ENCODE measurements at places on chromosomes 12 and 14.

GRCh38 chr12:13101821-13102375 lies 1.6 kb downstream of the GSG1 start:
- no peak for DNase-seq

GRCh38 chr14:103683139-103683538 lies 32.1 kb downstream of the XRCC3 start:
- no peak for DNase-seq

DNA sequence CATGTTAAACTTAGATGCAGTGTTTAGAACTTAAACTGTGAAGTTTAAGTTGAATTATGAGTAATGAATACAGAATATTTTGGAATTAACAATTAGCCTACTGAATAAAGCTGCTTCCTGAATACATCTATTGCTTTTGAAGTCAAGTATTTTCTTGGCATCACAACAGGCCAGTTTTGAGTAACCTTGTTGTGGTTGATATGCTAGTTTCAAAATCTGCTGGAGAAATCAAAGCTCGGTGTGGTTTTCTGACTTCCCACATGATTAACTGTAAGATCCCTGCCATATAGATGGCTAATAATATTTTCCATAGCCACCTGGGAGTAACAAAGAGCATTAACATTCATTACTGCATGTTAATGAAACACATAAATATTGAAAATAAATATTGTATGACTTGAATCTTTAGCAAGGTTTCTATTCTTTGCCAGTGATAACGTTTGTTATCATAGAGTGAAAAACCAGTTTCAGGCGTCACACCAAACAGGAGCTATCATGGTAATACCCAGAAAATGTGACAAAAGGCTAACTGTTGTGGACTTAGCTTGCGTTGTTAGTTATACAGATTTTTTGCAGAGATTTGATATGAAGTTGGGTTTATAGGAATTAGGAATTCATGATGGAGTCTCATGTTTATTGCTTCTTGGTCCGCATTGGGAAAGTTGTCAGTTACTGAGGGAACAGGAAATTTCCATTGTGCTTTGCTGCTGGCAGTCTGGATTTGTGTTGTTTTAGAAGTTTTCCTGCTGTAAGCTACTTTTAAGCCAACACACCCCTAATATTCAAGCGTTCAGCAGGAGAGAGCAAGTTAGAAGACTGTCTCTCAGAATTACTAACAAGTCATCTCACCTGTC lies 32.1 kb downstream of the PPFIBP1 start:
- DNase-seq, result no peak

GRCh38 chr12:19695244-19696098 lies 256.2 kb downstream of the AEBP2 start:
- no peak for DNase-seq

DNA sequence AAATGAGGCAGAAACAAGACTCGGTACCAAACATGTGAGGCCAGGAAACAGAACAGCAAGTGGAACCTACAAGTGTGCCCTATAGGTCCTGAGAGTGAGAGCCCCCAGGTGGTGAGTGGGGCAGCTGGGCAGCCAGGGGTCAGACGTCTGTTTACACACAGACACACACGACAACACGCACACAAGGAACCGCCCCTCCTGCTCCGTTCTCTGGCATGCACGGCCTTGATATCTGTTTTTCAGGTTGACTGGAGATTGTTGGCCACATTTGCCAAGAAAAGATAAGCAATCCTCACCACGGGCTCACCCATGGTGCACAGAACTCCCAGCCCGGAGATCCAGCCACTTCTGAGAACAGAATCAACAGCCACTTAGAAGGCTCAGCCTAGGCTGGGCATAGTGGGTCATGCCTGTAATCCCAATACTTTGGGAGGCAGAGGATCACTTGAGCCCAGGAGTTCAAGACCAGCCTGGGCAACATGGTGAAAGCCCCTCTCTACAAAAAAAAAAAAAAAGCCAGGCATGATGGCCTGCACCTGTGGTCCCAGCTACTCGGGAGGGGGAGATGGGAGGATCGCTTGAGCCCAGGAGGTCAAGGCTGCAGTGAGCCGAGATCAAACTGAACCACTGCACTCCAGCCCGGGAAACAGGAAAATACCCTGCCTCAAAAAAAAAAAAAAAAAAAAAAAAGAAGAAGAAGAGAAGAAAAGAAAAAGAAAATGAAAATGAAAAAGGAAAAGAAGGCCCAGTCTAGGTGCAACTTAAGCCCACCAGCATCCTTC lies 19.4 kb upstream of the EIF5 start:
- DNase-seq, result no peak

DNA sequence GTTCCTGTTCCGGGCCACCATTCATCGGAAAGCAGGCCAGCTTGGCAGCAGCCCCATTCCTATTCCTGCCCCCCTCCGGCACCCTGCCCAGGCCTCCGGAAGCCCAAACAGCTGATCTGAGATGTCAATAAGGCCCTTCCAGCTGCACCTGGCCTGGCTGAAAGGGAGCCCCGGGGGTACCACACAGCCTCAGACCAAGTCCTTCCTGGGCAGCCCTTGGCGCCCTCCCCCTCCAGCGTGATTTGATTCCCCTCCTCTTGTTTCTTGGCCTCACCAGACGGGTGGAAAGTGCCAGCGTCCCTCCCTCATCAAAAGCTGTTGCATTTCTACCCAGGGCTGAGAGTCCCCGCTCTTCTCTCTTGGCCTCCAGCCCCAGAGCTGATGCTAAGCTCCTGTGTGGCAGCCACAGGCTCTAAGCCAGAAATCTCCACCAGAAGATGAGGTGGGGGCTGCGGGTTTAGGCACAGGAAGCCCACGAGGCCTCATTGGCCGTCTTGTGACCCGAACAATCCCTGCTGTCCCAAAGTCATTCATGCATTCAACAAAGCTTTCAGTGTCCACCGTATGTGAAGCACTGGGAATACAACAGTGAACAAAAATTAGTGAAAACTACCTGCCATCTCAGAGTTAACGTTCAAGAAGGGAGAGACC lies 215.4 kb downstream of the SLC41A2 start:
- DNase-seq, result no peak

DNA sequence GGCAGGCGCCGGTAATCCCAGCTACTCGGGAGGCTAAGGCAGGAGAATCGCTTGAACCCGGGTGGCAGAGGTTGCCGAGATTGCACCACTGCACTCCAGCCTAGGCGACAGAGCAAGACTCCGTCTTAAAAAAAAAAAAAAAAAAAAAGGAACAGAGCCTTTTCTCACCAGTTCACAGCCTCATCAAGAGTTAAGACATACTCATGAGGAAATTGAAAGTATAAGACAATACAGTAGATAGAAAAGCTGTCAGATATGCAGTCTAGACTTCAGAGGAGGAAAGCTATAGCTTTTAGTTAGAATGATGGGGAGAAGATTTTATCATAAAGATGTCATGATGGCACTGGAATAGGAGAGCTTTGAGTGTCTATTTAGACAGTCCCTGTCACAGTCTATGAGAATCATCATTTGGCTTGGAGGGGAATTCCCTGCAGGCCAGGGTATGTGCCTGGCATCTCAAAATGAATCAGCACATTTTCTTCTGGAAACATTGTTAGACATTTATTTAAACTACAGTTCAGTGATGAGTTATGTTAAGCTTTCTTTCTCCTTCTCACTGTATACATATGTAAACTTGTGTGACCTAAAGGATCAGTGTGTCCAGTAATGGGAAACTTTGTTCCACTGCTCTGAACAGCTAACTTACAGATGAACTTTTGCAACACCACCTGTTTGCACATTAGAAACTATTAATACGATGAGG lies 2.9 kb upstream of the RAB35 start:
- no peak for DNase-seq

DNA sequence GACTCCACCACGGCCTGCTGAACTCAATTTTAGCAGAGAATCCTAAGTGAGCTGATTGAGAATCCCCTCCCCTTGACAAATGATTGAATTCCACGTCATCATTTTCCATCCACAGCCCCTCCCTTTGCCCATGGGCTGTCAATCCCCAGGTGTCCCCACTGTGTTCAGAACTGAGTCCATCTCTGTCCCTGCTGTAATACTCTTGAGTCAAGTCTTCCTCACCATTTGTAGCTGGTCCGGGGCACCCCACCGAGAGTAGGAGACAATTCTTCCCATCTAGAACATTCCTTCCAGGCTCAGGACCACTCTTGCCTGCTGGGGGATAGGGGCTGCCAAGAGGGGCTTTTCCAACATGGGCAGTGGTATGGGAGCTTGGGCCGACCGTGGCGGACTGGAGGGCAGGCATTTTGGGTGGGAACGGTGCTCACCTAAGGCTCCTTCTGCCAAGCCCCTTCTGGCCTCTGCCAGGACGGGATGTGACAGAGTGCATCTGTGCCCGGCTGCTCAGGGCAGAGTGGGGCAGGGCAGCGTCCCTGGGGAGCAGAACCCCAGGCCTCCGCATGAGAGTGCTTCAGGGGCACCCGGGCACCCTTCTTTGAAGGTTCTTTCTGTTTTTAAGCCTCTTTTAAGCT lies 218.1 kb upstream of the RTL1 start:
- DNase-seq, result no peak

- DNase-seq, result no peak
These were observed 119.6 kb upstream of the EEA1 start for GRCh38 chr12:93048656-93049055.

DNA sequence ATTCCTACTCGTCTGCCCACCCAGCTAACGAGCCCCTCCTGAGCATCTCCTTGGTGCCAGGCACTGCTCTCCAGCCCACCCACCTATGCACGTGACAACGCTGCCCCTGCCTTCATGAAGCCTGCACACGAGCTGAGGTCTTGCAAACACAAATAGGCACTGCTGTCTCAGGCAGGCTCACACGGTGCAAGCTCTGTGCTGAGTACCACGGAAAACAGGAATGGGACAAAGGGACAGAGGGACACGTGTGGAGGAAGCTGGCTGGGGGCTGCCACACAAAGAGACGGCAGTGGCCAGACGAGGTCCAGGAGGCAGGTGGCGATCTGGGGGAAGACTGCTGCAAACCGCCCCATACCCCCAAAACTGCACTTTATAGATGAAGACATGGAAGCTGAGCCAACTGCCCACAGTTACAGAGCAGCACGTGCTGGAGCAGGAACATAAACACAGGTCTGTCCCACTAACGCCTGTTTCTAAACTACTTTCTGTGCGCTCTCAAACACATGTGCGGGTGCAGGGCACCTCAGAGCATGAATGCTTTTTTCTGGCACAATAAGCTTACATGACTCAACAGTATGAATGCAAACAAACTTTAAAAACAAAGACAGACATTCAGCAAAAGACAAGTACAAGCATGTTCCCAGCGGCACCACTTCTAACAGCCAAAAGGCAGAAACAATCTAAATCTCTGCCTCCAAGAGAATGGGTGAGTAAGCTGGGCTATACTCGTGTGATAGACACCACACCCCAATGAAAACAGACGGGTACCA lies 64.5 kb downstream of the AMN start:
- no peak for DNase-seq

GRCh38 chr14:85417396-85417795 lies 112.5 kb upstream of the FLRT2 start:
- no peak for DNase-seq

- DNase-seq, result no peak
These were observed 68.4 kb upstream of the KITLG start for GRCh38 chr12:88648625-88649024.

GRCh38 chr14:50533241-50533705 lies 904 bp upstream of the MAP4K5 start:
- DNase-seq, result no peak

- no peak for DNase-seq
These were observed 2.1 kb upstream of the RABGGTA start for GRCh38 chr14:24273422-24273998.

GRCh38 chr14:38789805-38790204 lies 313.2 kb downstream of the SEC23A start:
- no peak for DNase-seq

DNA sequence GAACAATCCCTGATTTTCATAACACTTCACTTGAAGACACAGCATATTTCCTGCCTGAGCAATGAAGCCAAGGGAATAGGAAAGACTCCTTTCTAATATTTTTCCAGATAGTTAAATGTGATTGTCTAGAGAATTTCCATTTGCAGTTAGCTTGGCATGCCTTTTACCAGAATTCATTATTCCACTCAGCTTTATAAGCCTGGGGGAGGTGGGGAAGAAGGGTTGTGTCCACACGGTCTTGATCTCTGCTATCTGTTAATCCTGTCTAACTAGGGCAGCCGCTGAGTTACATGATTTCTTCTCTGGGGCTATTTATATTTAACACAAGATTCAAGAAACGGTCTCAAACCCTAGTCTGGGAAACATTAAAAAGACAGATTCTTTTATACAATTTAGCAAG lies 146.6 kb upstream of the FSCB start:
- no peak for DNase-seq

GRCh38 chr12:49364989-49365388 lies 2.3 kb upstream of the SPATS2 start:
- no peak for DNase-seq
